ENCODE measurements at places on chromosomes 3 and 15.

DNA sequence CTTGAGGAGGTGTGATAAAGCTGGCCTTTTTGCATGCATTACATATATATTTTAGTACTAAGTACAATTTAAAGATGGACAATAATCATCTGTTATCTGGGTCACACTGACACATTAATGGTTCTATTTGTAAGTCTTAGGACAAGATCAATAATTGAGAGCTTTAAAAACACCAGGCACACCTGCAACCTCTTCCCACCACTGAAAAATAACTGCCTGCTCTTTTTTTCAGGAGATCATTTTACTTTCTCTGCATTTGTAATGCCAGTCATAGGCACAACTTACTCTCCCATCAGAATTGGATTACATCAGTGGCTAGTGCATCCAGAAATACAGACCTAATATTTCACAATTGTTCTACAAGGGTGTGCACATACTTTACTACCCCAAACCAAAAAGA lies 149.8 kb downstream of the MECOM start:
- no peak for DNase-seq

GRCh38 chr15:66097151-66098021 lies 156.2 kb downstream of the MEGF11 start:
- no peak for DNase-seq

DNA sequence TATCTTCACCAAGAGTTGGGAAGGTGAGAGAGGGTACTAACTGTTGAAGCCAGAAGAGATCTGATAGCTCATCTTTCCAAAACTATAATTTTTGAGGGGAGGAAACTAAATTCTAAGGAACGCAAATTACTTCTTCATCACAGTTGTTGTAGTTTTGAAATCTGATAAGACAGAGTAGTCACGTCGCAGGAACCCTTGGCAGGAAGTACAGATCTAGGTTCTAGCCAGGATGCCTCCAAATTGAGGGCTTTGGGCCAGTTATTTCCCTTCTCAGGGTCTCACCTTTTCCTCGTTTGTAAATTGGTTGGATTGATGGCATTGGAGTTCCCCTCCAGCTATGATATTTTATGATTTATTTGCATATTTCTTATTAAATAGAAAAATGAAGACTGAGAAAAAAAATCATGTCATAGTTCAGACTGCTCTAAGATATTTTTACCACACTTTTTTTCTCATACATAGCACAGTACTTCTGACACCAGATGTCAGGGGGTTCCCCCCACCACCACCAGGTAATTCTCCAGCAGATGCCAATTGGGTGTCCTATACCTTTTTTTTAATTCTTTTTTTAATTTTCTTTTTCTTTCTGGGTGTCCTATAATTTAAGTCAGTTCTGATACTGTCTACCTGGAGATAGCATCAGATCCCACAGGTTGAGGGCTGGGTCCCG lies 32.3 kb upstream of the APH1B start:
- no peak for DNase-seq

DNA sequence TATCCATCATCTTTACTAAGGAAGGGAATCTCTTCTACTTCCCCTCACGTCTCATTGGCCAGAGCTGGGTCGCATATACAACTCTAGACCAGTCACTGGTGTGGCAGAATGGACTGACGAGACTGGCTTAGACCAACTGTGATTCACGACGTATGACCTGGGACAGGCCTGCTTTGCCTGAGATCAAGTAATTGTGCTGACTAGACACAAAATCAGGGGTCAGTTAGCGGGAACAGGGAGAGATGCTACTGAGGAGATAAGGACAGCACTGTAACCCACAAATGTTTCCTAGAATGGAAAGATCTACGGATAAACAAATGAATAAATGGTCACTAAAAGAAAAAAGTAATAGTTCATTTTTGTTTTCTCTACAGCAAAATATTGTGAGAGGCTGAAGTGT lies 308.3 kb downstream of the MAGI1 start:
- DNase-seq = no peak

DNA sequence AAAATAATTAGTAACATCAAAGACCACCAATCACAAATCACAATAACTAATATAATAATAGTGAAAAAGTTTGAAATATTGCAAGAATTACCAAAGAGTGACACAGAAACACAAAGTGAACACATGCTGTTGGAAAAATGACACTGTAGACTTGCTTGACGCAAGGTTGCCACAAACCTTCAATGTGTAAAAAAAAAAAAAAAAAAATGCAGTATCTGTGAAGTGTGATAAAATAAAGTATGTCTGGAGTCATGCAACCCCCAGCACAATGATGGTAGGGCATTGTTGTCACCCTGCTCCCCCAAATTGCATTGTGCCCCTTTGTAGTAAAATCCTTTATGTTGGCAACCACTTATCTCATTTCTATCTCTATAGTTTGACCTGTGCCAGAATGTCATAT lies 190.6 kb downstream of the PLCL2 start:
- no peak for DNase-seq

Data from NCI-H2107 (cell line).